ENCODE measurements at places on chromosomes 3 and 15. TPM values are rescaled to one million over a fixed set of nuclear protein-coding genes. Genes with fewer than 3 reads are reported as not detected.

The GHSR gene
- not detected for total RNA-seq

The THSD4 gene
- total RNA-seq = 1.6 TPM

The GYG1 gene
- 41.0 TPM for total RNA-seq

The FGF7 gene
- 39.2 TPM for total RNA-seq

The AHSG gene
- total RNA-seq = not detected

The CPB1 gene
- total RNA-seq = 0.57 TPM

DNA sequence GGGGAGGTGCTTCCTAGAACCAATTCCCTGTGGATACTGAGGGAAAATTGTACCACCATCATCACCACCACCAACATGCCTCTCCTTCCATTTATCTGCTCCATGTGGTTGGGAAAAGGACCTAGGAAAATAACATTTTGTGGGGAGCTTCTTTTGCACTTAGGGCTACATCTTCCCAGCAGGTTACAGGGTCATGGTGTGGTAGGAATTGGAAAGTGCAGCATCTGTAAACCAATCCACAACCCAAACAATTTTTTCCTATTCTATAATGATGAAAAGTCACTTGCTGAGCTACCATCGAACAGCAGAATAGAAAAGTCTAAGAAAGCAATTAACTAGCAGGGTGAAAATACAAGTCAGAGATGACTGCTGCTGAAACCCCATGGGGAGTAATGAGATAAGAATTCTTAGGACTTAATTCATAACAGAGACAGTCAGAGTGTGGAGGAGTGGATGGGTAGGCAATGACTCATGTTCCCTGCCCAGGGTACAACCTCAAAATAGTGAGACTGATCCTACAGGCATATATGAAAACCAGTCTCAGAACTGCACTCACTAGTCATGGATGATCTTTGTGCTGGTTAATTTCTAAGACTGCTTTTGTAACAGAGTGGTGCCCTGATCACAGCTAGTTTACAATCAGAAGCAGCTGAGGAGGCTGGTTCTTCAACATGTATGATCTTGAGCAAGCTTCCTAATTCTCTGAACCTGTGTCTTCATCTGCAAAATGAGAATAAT is 38.1 kb upstream of the LEKR1 start:
- peak; percentile 82 for DNase-seq

- peak; percentile 98 for DNase-seq
Observed at GRCh38 chr3:8629151-8630021, 15.2 kb downstream of the SSUH2 start.

DNA sequence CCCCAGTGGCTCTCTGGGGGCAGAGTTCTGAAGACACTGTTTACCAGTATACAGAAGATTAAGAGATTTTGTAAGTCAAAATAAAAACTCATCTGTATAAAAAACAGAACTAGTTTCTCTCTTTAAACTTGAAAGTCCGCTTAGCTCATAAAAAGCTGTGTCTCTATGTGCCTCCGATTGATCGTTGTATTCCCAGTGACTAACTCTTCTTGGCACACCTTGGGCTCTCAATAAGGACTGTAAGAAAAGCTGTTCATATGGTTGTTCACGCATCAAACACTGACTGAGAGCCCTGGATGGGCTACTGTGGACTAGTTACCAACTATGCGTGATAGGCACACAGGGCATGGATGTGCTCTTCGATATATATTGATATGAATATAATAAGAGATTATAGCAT is 107.9 kb downstream of the P3H2 start:
- DNase-seq = no peak

DNA sequence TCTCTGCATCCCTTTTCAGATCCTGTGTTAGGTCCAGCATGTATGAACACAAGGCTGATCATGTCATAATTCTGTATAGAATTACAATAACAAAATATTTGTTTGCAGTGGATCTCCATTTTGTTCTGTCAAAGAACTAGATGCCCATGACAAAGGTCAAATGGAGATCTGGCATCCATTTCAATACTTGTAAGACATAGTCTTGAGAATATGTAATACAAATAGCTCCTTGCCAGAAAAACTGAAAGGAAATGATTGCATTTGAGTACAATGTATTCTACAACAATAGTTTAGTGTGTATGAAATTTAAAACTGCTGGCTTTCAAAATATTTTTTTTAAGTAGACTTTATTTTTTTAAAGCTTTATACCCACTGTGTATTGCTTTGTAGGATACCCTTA is 101.1 kb downstream of the CMSS1 start:
- no peak for DNase-seq

DNA sequence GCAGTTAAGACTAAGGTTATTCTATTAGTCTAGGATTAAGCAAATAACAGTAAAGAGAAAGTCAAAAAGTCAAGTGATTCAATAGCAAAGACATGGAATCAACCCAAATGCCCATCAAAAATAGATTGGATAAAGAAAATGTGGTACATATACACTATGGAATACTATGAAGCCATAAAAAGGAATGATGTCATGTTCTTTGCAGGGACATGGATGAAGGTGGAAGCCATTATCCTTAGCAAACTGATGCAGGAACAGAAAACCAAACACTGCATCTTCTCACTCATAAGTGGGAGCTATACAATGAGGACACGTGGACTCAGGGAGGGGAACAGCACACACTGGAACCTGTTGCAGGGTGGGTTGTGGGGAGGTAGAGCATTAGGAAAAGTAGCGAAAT is 29.0 kb downstream of the UNC13C start:
- DNase-seq = no peak

- peak; percentile 60 for DNase-seq
Observed at GRCh38 chr3:125057186-125057850, 1.5 kb upstream of the HEG1 start.

- DNase-seq = peak; percentile 30
Observed at GRCh38 chr3:32959371-32959770, 7.9 kb downstream of the CCR4 start.

- DNase-seq = no peak
Observed at GRCh38 chr3:8584661-8585060, 59.9 kb downstream of the SSUH2 start.

DNA sequence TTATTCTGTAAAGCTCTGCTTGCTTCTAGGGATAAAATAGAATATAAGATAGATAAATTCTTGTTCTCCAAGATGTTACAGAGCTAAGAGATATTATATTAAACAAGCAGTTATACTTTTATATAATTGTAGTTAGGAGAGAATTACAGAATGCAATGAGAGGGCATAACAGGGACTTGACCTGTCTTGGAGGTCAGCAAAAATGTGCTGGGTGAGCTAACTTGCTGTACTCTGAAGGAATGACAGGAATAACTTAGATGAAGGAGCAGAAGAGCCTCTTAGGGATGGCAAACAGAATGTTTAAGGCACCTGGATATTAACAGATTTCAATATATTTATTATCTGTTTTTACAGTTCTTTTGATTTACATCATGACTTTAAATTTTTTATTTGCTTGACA is 33.2 kb downstream of the ZNF654 start:
- no peak for DNase-seq

- DNase-seq = no peak
Observed at GRCh38 chr3:194287374-194287773, 63.8 kb downstream of the CPN2 start.

DNA sequence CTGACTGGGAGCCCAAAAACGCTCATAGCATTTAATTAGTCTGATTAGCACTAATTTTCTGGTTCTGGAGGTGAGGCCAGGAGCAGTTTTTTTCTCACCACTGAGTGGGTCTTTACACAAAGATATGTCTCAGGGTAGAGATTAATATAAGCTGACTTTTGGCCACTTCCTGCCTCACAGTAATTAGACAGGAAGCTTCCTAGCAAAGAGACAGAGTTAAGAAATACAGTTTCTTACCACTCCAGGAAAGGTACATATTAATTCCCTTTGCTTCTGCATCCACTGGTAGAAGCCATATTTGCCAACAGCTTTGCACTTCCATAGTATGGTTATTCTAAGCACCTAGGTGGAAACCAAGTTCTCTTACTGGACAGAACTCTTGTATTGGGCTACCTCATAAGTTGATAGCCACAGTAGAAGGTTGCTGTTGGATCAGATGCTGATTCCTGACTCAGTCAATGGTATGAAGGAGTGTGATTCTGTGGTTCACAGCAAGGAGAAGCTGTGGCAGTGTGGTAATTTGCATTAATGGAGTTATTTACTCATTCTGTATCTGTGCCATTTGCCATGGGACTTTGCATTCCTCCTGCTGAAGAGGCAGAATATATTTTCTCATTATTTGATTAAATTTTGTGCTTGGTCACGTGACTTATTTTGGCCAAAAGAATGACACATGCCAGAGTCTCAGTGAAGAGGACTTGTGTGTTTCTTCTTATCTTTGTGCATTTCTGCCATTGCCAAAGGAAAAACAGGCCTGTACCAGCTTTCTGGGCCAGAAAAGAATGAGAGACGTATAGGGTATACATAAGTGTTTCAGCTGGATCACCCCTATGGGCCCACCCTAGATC is 17.5 kb upstream of the ZBTB20 start:
- no peak for DNase-seq

- no peak for DNase-seq
Observed at GRCh38 chr3:193310914-193311723, 67.4 kb downstream of the ATP13A5 start.
